ENCODE measurements at places on chromosomes 4 and X.

DNA sequence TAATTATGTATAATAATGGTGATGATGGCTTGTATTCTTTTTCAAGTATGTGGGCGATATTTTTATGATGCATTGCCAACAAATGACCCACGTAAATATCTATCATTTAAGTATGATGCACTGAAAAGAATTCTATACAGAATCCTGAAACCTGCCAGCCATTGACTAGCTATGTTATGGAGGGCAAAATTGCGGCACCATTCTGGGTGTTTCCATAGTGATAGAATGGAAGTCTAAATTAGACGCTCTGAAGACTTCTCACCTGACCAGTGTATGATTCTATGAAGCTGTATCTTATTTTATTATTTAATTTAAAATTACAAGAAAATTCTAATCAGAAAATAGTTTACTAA lies 677 bp upstream of the CENPC start:
- no peak for DNase-seq

- DNase-seq = peak; percentile 27
Measured at GRCh38 chrX:20265726-20266681, 705 bp downstream of the RPS6KA3 start.

DNA sequence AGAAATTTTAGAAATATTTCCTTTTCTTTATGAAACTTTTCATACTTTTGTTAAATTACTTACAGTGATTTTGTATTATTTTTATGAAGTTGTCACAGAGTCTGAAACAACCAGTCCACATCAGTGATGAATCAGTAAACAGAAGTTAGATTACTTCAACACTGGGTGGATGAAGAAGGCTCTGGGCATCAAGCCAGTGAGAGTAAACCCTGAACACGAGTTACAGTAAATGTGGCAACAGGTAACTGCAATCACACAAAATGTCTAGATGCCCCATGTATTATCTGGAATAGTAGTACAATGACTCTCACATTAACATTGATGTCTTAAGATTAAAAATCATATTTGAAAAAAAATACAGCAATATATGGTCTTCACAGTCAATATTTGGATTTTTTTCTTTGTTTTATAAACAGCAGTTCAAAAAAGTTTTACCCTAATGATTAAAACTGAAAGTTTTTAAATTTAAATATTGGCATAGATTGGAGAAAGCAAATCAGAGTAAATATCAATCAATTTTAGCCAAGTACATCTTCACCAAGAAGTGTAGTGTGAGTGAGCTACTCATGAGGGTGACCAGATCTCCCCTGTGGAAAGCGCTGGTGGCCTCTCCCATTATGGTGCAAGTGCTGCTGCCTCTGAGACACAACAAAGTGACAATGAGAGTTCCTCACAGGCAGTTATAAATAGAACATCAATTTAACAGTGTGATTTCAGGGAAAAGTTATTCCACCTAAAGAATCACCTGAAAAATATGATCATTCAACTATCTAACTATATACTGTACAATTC lies 63.2 kb upstream of the UGT2B7 start:
- DNase-seq = no peak

DNA sequence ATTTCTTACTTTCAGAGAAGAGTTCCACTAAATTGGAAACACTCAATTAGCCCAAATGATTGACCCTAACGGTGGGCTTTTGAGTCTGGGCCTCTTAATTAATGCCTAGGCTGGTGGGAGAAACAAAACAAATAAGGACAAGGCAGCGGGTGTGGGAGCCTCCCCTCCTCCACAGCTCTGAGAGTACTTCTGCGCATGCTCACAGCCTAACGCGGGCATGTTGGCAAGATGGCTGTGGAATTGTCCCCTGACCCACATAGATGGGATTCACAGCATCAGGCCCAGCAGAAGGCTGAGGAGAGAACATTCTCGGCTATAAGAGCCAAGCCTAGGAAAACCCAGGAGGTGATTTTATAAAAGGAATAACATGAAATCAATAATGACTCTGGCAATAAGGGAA lies 230.1 kb downstream of the HS6ST2 start:
- DNase-seq = no peak

- DNase-seq = peak; percentile 58
Measured at GRCh38 chr4:55435141-55435841, 39.5 kb downstream of the TMEM165 start.

Data from dermis microvascular lymphatic vessel endothelial cell (primary cell).